ENCODE measurements at places on chromosomes 16 and 17.
A peak's percentile ranks its signal among the peaks of the same experiment; 100 is the strongest.

- no peak for DNase-seq
Observed at GRCh38 chr16:2949705-2950352, 14.2 kb upstream of the KREMEN2 start.

- no peak for DNase-seq
Observed at GRCh38 chr16:85449885-85450245, 163.3 kb upstream of the GSE1 start.

GRCh38 chr16:71722801-71723536 is 1.5 kb downstream of the PHLPP2 start:
- DNase-seq: no peak

- DNase-seq: no peak
Observed at GRCh38 chr17:62967205-62967529, 1.1 kb downstream of the TANC2 start.

DNA sequence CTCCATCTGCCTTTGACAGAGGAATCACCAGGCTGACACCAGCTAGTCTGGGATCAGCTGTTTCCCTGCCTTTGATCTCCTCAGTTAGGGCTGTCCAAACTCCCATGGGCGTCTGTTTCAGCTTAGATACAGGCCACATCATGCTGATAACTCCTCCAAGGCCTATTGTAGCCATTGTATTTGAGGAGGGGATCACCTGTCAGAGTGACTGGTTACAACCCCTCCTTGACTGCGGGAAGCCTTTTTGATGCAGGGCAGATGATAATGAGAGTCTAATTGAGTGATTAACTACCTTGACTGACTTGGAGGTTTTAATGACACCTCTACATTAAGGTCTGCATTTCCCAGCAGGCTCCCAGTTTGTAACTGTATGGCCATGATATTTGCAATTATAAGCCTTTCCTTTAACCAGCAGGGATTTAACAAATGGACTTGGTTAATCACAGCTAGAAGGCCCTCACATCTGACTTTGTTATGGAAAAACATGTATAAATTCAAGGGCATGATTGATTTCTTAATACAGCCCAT is 863.5 kb downstream of the KCNJ2 start:
- no peak for DNase-seq

- DNase-seq: no peak
Observed at GRCh38 chr17:51642029-51642428, 381.7 kb downstream of the UTP18 start.

- DNase-seq: no peak
Observed at GRCh38 chr17:4953451-4953961, 2.6 kb downstream of the ENO3 start.

- no peak for DNase-seq
Observed at GRCh38 chr16:54576785-54577184, 290.2 kb upstream of the IRX3 start.

- peak; percentile 20 for DNase-seq
Observed at GRCh38 chr17:66625311-66625767, 209.6 kb upstream of the CACNG5 start.

- no peak for DNase-seq
Observed at GRCh38 chr16:27232901-27233625, 29.7 kb downstream of the KDM8 start.

- no peak for DNase-seq
Observed at GRCh38 chr16:50688867-50689266, 4.5 kb upstream of the NOD2 start.

GRCh38 chr16:53212893-53213223 is 158.1 kb downstream of the CHD9 start:
- no peak for DNase-seq

DNA sequence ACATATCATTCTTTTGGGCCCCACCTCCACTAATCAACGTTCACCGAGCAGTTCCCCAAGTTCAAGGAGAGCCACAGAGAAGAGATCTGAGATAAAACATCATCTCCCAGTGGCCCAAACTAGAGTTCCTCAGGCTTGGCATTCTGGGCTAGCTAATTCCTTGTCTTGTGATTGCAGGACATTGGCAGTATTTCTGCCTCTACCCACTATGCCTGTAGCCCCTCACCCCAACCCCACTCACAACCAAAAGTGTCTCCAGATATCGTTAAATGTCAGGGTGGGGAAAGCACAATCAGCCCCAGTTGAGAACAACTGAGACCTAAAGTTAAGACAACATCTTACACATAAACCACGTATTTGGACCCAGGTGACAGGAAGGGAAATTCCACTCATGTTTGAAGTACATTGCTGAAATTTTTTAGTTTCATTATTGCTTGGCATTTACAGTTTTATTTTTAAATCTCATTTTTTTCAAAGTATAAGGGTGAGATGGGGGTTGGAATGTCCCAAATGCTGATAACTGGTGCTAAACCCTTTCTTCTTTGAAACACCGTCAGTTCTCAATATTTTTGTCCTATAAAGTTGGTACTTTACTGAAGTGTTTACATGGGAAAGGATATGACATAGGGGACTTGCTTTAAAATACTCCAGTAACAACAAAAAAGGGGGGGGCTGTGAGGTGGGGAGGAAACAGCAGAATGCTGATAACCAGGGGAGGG is 13.6 kb downstream of the ZC3H7A start:
- DNase-seq: no peak

DNA sequence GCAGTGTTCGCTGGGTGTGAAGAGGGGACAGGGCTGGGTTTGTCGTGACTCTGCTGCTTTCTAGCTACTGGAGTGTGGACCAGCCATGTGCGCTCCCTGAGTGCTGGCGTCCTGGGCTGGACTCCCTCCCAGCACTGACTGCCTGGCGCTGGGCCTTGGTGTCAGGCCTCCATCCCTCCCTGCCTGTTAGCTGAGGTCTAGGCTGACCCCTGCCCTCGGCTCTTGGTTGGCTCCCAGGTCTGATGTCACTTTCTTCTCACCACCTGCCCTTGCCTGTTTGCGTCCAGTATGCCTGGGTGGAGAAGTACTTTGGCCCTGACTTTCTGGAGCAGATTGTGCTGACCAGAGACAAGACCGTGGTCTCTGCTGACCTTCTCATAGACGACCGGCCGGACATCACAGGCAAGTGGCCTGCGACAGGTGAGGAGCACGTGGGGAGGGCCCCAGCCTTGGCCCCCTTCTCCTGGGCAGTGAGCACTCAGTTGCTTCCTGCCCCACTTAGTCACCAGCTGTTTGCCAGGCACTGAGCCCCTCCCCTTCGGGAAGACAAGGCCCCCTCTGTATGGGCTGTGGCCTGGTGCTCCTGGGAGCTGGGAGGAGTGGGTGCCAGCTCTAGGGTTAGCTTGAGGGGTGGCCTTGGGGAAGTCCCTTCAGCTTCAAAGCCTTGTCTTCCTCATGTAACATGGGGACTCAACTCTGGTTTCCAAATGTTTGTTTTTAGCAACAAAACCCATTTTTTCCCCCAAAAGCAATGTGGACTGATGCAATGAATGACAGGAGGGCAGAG is 41.5 kb downstream of the NT5M start:
- no peak for DNase-seq

- no peak for DNase-seq
Observed at GRCh38 chr17:68957944-68958343, 2.8 kb upstream of the ABCA8 start.

DNA sequence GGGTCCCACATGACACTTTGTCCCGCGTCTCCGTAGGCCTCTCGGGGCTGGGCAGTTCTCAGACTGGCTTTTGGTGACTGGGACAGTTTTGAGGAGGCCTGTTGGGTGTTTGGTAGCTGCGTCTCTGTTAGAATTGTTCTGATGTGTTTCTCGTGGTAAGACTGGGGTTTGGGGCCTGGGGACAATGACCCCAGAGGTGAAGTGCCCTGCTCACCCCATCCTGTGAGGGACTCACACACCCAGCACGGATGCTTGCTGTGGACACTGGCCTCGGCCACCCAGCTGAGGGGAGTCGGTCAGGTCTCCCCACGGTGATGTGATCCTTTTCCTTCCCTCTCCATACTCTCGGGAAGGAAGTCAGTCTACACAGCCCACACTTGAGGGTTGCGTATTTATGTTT is 50.3 kb downstream of the METRNL start:
- no peak for DNase-seq

GRCh38 chr17:80960037-80960796 is 31.4 kb upstream of the CHMP6 start:
- DNase-seq: no peak

GRCh38 chr17:8435245-8436168 is at the start of gene NDEL1:
Gene NDEL1, plus strand, starts transcription at chr17:8435884. Its CDS starts 8,388 bp downstream, at chr17:8444272.
- peak; percentile 96 for DNase-seq

DNA sequence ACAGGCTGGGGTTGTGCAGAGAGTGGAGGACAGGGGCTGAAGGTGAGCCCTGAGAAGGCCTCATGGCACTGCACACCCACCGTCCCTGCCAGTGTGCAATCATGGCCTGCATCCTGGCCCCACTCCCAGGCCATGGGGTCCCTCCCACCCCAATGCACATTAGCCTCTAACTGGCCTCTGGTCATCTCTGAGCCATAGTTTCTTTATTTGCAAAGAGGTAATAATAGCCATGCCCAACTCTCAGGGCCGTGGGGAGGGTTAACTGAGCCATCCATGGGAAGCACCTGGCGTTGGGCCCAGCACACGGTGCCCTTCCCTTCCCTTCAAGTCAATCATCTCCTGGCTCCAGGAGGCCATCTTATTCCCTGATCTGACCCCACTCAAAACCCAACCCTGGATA is 10.8 kb upstream of the ITGA3 start:
- no peak for DNase-seq

- DNase-seq: no peak
Observed at GRCh38 chr16:22719945-22720344, 94.0 kb upstream of the HS3ST2 start.

DNA sequence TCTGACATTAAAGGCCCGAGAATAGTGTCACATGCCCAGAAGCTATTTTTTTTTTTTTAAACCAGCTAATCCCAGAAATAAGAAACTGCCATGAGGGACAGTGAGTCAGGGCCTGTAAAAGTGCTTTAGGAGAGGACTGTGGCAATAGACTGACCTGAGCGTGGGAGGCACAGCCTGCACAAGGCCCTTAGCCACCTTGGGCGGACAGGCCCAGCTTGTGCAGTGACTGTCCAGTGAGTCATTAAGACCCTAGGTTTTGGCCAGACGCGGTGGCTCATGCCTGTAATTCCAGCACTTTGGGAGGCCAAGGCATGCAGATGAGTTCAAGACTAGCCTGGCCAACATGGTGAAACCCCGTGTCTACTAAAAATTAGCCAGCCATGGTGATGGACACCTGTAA is 343.0 kb upstream of the ZFHX3 start:
- no peak for DNase-seq

DNA sequence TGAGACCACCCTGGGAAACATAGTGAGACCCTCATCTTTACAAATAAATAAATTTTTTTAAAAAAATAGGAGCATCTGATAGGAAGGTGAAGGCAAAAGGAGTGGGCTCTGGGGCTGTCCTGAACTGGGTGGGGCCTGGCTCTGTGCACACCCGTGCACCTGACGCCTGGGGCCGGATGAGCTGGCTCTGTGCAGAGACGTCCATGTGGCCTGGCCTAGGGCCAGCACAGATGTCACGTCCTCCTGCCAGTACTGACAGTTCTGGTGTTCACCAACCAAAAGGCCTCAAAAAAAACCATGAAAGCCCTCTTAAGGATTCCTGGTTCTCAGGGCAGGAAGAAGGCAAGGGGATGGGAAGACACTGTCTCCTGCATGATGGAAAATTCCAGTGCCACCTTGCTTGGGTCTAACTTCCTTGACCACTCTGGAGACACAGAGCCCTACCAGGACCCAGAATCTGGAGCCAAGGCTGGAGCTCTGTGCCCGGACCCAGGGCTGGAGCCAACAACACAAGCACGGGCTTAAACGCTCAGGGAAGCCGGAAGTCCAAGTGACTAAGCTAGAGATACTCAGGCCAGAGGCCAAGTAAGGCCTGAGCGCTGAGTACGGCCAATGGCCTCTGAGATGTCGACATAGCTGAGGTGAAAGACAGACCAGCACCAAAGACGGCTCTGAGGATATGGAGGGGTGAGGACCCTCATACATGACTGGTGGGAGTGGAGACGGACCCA is 32.9 kb downstream of the COPRS start:
- no peak for DNase-seq

DNA sequence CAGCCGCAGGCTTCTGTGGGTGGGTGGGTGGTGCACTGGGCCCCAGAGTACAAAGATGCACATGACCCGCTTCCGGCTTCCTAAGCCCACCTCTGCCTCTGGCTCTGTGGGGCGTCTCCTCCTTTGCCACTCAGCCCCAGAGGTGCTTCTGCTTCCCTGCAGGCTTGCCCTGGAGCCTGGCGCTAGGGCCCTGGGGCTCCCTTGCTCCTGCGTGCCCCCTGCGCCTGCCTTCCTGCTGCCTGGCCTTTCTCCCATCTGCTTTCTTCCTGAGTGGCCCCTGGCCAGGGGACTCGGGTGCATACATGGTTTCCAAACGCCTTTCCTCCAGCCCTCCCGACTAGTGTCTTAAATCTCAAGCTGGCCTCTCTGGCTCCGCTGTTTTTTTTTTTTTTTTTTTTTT is 3.4 kb downstream of the WWOX start:
- no peak for DNase-seq

GRCh38 chr17:47815106-47815918 is 6.3 kb downstream of the OSBPL7 start:
- no peak for DNase-seq
